ENCODE measurements at places on chromosomes 11 and 22.
A peak's percentile ranks its signal among the peaks of the same experiment; 100 is the strongest.

- DNase-seq: no peak
Measured at GRCh38 chr11:65215441-65216076, 33.8 kb downstream of the CAPN1 start.

DNA sequence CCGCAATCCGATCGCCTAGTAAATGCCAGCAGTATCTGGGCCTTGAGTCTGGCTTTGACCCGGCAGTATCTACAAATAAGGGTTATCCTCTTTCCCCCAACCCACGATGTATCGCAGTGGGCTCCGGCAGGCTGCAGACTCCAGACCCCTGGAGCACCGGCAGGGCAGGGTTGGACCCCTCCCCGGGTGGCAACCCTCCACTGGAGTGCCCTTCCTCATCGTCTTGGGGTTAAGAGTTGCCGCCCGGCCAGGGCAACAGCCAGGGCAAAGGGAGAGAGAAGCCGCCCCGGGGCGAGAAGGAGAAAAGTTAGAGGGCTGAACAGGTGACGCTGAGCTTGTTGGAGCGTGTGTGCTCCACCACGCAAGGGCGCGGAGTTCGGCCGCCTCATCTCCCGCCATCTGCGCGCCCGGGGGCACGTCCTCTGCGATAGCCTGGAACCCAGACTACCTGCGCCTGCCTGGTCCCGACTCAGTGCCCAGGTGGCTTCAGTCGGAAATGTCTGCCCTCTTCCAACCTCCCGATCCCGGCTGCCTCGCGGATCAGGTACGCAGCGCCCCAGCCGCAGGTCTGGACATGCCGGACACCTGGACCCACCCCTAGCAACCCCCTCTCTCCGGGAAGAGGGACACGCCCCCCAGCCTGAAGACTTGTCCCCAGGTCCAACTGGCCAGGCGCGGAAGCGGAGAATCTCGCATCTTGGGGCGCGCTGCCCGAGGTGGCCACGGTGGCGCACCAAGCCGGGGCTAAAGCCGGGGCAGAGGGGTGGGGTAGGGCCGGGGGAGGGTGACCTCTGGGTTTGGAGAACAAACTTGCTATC, 1.2 kb downstream of the DSCAML1 start:
- no peak for DNase-seq

DNA sequence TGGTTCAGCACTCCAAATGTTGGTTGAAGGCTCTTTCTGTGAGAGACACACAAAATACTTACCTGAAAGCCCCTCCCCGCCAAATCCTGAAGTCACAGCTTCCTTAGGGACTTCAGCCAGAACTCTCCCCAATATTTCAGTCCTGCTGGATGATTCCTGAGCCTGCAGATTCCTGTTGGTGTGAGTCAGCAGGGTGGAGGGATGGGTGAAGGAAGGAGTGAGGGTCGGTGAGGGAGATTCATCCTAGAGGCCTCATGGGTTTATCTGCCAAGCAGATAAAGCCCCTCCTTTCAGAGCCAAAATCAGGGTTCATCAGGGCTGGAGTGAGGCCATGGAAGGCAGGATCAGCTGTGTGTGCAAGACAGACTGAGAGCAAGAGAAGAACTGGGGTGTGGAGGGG, 37.9 kb downstream of the SMIM38 start:
- DNase-seq: no peak

DNA sequence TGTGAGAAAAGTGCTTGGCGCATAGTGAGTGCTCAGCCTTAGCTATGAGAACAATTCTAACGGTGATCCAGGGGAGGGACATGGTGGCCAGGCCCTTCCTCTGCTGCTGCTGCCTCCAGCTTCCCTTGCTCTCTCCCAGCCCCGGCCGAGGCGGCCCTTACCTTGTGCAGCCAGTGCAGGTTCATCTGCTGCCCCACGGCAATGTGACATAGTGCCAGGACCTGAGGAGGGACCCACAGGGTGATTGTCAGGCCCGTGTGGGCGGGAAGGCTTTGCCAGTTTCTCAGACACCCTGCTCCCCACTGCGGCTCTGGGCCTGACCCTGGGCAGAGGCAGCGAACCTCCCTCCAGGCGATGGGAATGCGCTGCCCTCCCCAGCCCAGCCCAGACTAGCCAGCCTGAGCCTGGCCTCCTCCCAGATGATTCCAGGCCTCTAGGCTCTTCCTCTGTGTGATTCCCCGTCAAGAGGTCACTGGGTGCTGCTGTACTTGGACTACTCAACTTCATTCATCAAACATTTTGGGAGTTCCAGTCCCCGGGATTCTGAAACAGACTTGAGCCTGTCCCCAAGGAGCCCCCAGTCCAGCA, 23.7 kb upstream of the KLHL35 start:
- DNase-seq: no peak

- peak; percentile 92 for DNase-seq
Measured at GRCh38 chr11:62560566-62561103, 13.1 kb downstream of the EEF1G start.

DNA sequence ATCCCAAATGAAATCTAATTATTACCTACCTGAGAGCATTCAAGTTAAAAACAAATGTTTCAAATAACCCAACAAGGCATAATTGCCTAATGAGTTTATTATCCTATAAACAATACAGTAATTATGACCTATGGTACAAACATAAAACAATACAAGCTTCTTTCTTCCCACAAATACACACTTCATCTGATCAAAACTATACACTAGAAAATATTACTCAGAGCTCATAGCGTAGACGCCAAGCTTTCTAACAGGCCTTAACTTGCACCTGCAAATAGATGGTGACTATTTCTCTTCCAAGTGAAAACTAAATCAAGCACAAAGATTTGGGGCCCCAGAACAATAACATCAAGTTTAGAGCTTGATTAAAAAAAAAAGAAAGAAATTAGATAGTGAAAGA, 78.1 kb downstream of the SOX6 start:
- no peak for DNase-seq

DNA sequence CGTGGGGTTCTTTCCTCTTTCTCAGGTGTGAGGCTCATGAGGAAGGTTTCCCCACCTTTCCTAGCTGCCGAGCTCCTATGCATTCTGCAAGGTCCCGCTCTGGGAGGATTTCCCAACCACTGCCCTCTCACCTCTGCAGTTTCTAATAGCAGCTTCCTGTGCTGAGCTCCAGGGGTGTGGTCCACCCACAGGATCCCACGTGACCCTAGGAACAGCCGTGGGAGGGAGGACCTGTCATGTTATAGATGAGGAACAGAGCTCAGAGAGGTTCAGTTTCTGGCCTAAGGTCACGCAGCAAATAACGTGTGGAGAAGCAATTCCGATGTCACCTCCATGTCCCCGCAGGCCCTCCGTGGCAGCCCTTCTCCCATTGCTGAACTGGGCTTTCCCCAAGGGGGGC, 38.5 kb downstream of the FLRT1 start:
- no peak for DNase-seq

DNA sequence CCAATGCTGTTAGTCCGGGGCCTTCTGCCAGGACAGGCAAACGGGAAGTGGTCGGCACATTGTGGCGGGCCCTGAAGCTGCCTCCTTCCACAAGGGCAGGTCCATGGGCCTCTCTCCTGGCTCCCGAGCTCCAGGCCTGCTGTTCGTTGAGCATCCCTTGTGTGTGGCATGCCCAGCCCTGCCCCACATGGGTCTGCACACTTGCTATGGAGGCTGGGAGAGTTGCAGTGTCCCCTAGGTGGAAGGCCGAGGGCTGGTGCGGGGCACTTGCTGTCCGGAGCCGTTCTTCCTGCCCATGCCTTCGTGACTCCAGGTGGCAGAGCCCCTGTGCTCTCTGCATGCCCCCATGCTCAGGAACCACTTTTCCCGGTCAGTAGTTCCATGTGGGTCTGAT, 26.0 kb upstream of the DGCR8 start:
- DNase-seq: no peak

DNA sequence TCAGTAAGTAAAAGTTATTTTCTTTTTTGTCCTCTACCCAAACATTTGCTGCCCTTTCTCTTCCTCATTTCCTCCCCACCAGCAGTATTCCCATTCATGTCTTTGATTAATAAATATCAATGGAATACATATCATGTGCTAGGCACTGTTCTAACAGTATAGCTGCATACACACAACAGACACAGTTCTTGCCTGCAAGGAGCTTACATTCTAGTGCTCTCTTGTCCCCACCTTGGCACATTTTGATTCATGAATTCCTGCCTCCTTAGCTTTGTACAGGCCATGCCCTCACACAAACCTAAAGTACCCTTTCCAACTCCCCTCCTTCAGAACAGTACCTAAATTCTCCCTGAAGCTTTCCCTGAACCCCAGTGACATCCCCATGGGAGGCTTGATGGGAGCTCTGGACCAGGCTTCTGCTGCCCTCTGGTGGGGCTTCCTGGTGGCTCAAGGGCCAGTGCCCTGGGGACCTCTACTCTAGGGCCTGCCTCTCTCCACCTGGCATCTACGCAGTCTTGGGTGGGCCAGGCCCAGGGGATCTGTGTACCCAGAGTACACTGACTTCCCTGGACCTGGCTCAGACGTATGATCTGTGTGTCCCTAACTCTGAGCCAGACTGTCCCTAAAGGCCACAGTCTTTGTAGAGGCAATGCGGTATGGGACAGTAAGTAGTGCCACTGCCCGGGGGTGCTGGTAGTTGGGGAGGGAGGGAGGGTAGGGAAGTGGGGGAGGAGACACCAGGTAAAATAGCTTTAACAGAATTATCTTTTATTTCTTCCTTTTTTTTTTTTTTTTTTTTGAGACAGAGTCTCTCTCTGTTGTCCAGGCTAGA, 14.1 kb downstream of the RPS13 start:
- peak; percentile 18 for DNase-seq

DNA sequence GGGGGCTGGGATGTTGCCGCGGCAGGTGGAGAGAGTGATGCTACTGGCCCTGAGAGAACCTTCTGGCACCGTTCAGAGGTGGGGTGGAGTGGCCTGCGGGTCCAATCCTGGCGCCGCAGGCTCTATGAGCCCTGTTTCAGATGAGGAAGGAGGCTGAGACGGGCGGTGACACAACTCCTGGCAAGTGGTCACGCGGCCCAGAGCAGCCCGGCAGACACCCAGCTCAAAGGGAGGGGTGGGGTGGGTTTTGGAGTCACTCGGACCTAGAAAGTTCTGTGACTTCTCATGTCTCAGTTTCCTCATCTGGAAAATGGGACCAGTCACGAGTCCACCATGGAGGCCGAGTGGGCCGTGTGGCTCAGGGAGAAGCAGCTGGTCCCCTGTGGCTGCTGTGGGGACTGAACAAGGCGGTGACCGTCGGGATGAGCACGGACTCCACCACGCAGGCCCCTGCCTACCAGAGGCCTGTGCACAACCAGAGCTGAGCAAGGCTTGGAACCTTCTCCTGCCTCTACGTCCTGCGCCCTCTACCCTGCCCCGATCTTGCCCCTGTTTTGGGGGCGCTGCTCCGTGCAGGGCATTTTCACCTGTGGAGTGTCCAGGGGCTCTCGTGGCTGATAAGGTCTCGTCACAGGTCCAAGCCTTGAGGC, 3.7 kb downstream of the TSPO start:
- peak; percentile 35 for DNase-seq

- no peak for DNase-seq
Measured at GRCh38 chr11:67272327-67273259, 6.3 kb downstream of the GRK2 start.

DNA sequence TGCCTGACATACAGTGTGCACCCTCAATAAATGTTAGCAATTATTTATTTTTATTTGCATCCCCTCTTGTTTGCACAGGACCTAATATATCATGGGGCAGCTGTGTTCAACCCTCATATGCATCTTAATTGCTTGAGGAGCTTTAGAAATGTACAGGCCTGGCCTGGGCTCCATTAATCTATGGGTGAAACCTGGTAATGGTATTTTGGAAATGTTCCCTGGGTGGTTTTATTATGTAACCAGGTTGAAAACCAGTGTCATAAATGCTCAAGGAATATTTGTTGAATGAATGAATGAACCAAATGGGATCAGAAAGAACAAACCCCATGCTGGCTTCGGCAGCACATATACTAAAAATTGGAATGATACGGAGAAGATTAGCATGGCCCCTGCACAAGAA, 84.0 kb upstream of the PICALM start:
- DNase-seq: no peak

GRCh38 chr11:114187173-114187572, 109.0 kb upstream of the NNMT start:
- DNase-seq: no peak

- DNase-seq: peak; percentile 14
Measured at GRCh38 chr22:49481659-49482399, 345.8 kb downstream of the BRD1 start.

GRCh38 chr11:111400595-111400994, 21.5 kb upstream of the POU2AF1 start:
- no peak for DNase-seq

DNA sequence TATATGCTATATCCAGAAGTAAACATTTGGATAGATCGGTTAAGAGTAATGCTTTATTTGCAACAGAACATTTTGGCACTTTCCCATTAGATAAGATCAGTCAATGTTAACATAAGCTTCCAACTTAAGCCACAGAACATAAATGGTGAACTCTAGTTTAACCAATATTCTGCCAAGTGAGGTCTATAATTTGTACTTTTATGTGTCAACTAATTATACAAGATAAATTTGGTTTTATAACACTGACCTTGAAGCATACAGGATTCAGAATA, 23.5 kb upstream of the BLID start:
- DNase-seq: no peak

DNA sequence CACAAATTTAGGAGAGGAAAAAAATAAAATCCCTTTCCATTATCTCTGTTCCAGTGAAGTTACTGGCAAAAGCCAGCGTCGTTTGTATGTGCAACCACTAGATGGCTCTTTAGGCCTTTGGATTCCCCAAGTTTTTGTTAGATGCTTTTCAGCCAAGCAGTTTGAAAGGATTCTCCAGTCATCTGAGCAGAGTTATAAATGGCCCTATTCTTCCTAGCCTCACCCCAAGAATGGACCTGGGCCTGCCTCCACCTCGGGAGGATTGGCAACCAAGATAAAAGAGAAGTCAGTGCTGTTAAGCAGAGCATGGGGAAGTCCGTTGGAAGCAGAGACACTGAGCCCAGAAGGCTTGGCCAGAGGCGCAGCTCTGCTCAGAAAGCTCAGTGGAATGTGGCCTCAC, 15.4 kb downstream of the FAM181B start:
- DNase-seq: peak; percentile 83

- DNase-seq: peak; percentile 43
Measured at GRCh38 chr11:65505466-65506289, 6.8 kb downstream of the MALAT1 start.

DNA sequence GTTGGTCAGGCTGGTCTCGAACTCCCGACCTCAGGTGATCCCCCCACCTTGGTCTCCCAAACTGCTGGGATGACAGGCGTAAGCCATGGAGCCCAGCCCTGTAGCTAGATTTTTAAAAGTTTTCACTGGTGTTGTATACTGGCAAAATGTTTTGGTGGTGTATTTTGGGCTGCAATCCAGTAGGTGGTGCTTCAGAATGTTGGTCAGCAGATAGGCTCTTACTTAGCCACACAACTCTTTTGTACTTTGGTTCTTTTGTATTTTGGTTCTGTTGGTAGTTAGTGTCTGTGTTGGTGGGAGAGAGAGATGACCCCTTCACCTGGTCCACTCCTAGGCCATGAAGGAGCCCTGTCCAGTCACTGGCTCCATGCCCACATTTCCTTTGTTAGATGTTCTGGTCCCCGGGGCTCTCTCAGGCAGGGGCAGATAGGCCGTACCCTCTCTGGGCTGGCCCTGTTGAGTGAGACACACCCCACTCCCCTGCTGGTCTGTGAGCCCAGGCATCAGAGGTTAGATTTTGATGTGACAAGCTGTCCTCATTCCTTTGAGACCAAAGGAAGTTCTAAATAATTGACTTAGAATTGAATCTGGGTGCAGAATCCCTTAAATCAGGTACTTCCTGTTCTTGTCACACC, 123.8 kb downstream of the DDX10 start:
- peak; percentile 4 for DNase-seq
